ENCODE measurements at places on chromosomes 11 and 22.

DNA sequence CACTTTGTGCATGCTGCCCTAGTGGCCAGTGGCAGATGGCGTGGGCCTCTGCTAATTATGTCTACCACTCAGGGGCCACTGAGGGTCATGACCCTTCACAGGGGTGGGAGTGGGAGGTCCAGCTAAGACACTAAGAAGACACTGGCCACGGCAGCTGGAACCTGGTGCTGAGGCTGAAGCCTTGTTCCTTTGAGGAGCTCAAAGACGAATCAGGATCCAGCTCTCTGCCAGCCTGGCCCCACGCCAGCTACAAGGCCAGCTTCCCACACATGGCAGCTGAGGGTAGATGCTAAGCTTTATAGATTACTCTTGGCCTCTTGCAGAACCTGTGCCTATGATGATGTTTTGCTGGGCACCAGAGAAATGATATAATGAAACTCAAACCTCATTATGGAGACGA lies 226.3 kb downstream of the DSCAML1 start:
- no peak for DNase-seq

DNA sequence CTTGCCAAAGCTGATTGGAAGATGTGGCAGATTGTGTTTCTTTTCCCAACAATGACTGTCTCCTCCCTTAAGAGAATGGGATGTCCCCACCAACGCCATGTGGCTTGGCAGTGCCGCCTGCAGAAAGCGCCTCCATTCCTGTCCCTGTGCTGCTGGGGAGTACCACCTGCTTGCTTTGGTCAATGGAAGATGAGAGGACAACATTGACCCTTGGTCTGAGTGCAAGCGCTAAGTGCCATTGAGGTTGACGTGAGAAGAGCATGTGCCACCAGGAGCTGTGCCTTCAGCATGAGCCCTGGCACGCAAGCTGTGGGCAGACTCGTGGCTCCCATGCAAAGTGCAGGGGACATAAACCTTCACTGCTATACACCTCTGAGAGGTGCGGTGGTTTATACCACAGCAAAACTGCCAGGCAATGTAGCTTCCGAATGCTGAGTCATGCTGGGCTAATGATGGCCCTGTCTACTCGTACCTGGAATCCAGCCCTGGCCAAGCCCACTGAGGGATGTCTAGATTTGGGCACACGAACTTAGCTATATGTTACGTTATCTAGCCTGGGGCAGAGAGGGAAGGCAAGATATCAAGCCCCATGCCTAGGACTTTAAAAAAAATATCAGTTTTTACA lies 41.9 kb downstream of the MYEOV start:
- DNase-seq: no peak

- no peak for DNase-seq
These were observed 36.8 kb upstream of the ZBED5 start for GRCh38 chr11:10894666-10895065.

DNA sequence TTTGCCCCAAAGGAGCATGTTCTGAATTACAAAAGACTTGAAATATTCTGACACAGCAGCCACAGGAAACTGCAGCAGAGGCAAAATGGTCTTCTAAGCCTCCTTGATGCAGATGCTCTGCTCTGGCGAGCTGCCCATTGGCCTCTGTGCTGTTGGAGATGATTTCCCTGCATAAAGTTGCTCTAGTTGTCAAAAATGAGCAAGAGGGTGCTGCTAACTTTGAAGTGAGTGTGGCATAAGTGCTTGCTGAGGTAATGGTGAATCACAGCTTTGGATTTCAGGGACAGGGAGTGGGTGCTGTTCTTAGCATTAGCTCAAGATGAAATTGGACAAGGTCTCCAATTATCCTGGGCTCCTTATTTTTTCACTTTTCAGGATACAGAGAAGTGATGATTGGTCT lies 435.4 kb downstream of the TMEM135 start:
- no peak for DNase-seq

GRCh38 chr22:45968003-45968650 lies 8.8 kb downstream of the WNT7B start:
- no peak for DNase-seq

DNA sequence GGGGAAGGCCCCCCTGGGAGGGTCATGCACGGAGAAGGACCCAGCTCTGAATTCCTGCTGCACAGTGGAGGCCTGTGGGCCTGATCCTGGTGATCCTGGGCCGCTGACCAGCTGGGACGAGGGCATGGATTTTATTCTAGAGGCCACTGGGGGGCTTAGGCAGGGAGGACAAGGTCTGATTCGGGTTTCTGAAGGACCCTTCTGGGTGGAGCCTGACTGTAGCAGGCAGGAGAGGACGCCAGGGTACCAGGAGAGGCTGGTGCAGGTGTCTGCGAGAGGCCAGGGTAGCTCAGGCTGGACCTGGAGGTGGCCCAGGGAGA lies 31.3 kb downstream of the MPPED1 start:
- no peak for DNase-seq

DNA sequence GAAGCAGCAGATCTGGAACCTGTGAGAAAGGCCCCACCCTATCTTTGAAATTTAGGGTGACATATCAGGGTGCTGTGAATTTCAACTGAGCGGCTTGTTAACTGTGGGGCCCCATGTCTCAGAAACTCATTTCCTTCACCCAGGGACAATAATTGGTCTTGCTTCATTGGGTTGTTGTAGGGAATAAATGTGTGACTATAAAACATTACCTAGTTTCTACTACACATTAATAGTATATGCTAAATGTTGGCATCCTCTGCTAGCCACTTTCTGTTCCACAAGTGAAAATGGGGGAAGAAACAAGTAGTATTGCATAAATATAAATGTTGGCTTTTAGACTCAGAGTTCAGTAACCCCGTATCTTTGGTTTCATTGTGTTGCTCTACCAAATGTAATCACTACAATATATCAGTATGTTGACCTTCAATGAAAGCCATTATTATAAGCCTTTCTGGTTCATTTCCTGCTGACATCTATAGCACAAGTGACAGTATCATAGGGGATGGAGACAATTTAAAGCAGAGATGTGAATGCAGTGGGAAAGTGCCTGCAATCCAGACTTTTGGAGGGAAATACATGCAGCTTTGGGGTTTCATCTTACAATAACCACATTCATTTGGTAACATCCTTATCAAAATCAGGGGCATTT lies 905.5 kb upstream of the RAG2 start:
- DNase-seq: no peak

DNA sequence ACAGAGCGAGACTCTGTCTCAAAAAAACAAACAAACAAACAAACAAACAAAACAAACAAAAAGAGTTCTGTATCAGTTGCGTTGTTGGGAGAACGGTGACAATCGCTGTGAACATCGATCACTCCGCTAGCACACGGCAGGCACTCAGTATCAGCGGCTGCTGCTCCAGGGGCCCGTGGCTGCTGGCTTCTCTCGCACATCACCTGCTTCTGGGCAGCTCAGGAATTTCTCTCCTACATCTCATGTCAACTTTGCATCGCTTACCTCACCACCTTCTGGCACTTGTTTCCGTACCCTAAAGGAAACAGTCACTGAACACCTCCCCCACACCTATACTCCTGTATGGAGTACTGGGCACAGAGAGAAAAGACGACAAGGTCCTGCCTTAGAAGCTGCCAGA lies 70.3 kb upstream of the WNT7B start:
- no peak for DNase-seq

- DNase-seq: no peak
These were observed 5.4 kb upstream of the C11orf86 start for GRCh38 chr11:66969584-66970225.

DNA sequence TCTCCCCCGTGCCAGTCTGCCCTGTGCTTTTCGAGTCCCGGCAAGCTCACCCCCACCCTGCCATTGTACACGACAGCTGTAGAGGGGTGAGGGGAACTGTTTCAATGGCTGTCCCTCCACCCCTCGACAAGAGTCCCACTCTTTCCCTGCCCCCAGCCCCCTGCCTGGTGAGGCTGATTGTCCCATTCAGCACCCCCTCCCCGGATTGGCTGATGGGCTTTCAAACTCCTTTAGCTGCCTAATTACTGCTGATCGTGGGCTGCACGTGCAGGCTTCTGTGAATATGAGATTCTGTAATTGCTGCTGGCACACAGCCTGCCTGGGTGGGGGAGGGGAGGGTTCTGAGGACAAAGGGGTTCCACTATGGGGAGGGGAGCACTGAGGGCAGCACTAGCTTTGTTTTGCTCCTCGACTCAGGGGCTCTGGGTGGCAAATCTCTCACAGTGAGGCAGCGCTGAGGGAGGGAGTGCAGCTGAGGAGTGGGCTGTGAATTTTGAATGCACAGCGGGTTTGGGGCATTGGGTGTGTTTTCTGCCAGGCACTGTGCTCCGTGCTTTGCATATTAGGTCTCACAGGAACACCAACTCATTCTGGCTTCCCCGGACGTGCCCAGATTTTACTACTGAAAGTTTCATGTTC lies 42.6 kb upstream of the ACCSL start:
- DNase-seq: no peak

DNA sequence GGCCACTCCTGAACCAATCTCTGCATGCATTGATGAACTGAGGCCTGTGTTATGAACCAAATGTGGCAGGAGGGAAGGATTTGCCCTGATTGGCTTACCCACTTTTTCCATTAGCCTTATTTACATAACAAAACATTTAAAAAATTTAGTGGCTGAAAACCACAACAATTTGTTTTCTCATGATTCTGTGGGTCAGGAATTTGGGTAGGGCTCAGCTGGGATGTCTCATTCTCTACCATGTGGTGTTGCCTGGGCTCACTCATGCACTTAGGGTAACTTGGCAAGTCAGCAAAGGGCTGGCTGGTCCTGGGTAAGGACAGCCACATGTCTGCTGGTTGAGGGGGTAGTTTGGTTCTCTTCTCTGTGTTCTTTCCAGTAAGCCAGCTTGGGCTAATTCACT lies 35.1 kb upstream of the CYP2R1 start:
- DNase-seq: no peak

DNA sequence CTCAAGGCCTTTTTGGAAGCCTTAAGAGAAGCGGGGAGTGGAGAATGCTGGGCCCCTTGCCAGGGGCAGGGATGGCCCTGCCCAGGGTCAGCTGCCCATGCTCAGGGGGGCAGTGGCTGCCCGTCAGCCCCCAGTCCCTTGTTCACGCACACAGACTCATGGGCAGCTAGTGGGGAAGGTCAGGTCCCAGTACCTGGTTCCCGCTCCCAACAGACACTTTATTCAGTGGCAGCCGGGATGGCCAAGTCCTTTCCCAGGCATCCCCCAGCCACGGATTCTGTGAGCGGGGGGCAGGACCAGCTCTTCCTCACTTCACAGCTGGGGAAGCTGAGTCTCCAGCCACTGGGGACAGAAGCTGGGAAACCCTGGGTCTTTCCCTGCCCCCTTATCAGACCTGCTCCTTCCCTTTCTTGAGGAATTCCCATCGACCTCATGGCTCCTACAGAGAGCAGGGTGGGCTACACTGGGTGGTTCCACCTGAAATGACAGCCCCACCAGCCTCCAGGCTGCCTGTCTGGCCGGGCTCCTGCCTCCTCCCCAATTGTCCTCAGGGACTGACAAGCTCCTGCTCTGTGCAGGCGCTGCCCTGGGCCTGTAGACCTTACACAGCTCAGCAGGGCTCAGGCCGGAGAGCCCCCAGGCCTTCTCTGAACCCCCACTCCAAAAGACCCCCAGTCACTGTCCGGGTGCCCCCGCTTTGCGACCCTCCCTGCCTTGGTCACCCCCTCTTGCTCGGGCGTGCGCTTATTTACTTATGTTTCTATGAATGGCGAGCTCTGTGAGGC lies 61.0 kb upstream of the FGF3 start:
- DNase-seq: peak; percentile 17

DNA sequence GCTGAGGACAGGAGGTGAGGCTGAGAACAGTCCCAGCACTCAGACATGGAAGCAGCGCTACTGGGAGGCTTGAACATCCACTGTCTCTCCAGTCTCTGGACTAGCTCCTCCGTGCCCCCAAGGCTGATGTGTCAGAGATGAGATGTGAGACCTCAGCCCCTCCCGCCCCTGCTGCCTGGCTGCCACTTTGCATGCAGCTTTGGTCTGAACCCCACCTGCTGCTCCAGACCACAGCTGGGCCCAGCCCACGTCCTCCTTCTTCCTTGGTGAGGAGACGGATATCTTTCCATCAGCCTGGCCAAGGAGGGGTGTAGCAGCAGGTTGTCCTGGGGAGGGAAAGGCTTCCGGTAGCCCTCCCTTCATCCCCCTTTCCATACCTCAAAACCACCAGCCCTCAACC lies 148.0 kb upstream of the B3GAT1 start:
- peak; percentile 20 for DNase-seq

- no peak for DNase-seq
These were observed 28.1 kb upstream of the PHF21A start for GRCh38 chr11:46149342-46149741.

- no peak for DNase-seq
These were observed 75.2 kb upstream of the TP53I11 start for GRCh38 chr11:45025716-45026492.

DNA sequence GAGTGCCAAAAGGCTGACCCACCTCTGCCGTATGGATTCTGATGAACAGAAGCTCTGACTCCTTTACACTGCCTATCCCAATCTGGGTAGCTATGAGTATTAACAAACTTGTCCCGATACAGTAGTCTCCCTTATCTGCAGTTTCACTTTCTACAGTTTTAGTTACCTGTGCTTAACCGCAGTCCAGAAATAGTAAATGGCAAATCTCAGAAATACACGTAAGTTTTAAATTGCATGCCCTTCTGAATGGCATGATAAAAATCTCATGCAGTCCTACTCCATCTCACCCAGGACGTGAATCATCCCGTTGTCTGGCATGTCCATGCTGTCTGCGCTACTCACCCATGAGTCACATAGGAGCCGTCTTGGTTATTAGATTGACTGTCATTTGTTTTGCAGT lies 68.8 kb downstream of the SNX19 start:
- DNase-seq: no peak

GRCh38 chr11:75347781-75348566 lies 3.5 kb downstream of the ARRB1 start:
- DNase-seq: no peak

- DNase-seq: no peak
These were observed 193.1 kb upstream of the LARGE1 start for GRCh38 chr22:34113381-34113780.

DNA sequence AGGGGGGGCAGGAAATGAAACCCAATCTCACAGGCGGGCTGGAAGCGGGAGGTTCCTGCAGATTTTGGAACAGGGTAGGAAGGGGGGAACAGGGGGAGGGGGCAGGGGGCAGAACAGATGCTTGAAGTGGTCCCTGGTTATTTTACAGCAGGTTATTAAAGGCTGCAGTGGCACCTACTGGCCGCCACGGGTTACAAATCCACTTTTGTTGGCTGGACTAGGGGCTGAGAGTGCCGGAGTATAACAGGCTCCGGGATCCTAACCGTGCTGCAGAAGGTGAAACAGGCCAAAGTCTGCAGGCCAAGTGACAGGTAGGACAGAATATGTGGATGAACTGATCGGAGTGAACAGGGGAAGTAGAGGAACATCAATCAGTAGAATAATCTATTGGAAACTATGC lies 2.5 kb downstream of the ROBO3 start:
- no peak for DNase-seq

DNA sequence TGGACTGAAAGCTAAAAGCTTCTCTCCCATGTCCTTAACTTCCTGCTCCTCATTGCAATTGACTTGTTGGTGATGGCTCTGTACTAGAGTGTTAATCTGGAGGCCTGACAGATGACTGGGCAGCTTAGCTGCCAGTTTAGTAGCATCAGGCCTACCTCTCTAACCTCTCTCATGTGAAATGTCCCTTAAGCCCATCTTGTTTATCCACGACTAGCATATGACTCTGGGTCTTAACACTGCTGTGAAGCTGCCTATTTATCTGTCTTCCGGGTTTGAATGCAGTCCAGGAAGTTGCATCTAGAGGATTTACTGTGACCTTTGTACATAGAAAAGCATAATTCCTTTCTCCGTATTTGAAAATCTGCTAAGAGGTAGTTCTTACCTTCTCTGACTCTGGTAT lies 85.3 kb upstream of the HORMAD2 start:
- no peak for DNase-seq
